ENCODE measurements at places on chromosomes 1 and 21.

- DNase-seq, result no peak
These were observed 1.4 kb upstream of the GJC2 start for GRCh38 chr1:228148196-228148861.

DNA sequence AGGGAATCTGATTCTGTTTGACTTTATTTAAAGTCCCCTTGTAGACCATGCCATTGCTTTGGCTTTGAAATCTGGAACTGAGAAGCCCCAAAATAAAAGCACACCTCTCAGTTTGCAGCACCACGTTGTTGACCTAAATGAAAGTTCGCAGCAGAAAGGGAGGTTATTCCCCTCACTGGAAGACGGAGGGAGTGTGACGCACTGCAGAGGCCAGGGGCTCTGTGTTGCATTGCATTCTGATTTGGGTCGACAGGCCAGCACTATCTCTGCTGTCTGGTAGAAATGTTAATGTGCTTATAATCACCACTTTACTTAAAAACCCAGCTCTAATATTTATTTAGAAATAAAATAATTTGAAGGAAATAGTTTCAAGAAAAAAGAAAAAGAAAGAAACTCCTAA, 675.2 kb upstream of the NR5A2 start:
- no peak for DNase-seq

- peak; percentile 20 for DNase-seq
These were observed 3.3 kb upstream of the GBP1 start for GRCh38 chr1:89068291-89068690.

DNA sequence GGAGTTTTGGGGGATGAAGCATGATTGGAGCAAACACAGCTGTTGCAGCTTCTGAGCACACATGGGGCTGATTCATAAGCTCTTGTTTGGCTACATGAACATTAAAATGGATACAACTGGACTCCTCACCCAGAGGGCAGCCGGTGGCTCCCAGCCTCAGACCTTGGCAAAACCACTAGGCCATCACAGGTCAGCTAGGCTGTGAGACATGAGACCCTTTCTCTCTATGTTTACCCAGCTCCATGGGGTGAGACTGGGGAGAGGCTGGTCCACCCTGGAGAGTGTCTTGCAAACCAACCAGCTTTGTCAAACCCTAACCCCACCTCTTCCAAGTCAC, 388.7 kb downstream of the PTPRU start:
- no peak for DNase-seq

GRCh38 chr1:94339206-94339927, 78.8 kb upstream of the ABCD3 start:
- DNase-seq, result no peak

- DNase-seq, result peak; percentile 75
These were observed 109.1 kb upstream of the GADD45A start for GRCh38 chr1:67575861-67576260.
